ENCODE measurements at places on chromosomes 1 and 21.

- DNase-seq, result no peak
Measured at GRCh38 chr1:186206048-186206570, 168.9 kb downstream of the TPR start.

GRCh38 chr1:183720028-183720427, 66.9 kb upstream of the APOBEC4 start:
- DNase-seq, result no peak

- DNase-seq, result no peak
Measured at GRCh38 chr1:26252718-26253117, 18.7 kb downstream of the CEP85 start.

DNA sequence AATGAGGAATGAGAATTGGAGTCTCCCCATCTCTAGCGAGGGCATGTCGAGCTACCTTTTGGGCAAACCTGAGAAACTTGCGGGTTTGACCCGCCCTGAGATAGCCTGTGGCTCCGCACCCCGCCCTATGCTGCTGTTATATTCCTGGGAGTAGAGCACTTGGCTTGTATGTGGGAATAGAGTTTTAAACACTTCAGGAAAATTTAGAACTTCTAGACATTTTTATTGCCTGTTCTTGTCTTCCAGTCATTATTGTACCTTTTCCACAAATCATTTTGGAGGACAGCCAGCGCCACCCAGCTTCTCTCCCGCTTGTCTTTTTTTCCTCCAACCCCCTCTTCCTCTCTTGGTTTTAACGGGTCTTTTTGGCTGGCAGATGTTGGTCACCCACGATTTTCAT, 738 bp downstream of the GNPAT start:
- no peak for DNase-seq

GRCh38 chr1:109396513-109396839, 1.2 kb downstream of the SORT1 start:
- DNase-seq, result no peak

- no peak for DNase-seq
Measured at GRCh38 chr21:36966821-36967768, 626 bp upstream of the HLCS start.

DNA sequence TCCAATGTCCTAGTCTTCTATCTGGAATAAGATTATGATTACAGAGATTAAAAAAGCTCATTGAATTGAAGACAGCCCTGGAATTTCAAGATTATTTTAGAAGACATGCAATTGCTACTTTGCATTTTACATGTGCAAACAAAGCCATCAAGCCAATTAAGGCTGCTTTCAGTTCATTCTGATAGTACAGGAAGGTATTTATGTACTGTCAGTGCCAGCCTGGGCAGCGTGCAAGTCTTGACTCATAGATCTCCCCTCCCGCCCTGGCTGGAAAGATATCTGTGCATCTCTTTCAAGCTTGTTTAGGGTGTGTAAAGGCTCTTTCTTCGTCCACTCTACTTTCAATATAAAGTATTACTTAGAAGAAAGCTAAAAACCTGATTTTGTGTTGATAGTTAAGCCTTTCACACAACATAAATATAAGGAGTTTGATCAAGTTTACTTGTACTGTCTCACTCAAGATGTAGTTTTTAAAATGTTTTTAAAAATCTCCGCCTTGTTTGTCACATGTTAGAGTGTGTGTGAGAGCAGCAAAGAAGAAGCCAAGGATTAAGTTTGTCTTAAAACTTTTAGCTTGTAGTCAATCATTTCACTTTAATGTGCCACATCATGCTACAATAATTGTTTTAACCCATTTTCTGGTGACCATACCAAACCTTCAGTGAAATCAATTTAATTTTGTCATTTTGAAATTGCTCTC, 13.6 kb upstream of the LYPLAL1 start:
- no peak for DNase-seq

Data from SHP77 treated with DMSO at 0.1 percent for 48 hours (cell line).